ENCODE measurements at places on chromosomes 12 and 14.

GRCh38 chr12:127381043-127381668 lies 885.8 kb upstream of the TMEM132C start:
- peak; percentile 47 for DNase-seq

- no peak for DNase-seq
Observed at GRCh38 chr12:50842637-50843493, at the start of gene TMPRSS12. Gene TMPRSS12, plus strand, starts transcription at chr12:50842926. Its CDS starts 39 bp downstream, at chr12:50842965.

DNA sequence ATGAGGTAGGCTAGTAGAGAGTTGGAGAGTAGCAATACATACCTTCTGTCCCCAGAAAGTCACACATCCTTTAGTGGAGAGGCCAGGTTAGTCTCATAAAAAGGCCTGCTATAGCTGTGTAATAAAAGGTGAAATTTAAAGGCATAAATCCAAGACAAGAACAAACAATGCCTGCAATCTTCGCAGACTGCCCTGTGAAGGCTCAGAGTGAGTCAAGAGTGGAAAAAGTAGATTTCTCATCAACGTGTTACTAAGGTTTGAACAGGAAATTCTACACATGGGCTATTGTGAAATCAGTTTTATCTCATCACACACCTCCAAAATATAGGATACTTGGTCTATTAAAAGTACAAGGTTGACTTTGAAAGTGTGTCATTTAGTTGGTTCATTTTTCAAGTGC lies at the start of gene KLRC1:
Gene KLRC1 (minus strand): TSS at position 222 of the 400 bp plus-strand sequence. CDS start 2,221 bp downstream, outside the sequence.
- DNase-seq, result peak; percentile 2

DNA sequence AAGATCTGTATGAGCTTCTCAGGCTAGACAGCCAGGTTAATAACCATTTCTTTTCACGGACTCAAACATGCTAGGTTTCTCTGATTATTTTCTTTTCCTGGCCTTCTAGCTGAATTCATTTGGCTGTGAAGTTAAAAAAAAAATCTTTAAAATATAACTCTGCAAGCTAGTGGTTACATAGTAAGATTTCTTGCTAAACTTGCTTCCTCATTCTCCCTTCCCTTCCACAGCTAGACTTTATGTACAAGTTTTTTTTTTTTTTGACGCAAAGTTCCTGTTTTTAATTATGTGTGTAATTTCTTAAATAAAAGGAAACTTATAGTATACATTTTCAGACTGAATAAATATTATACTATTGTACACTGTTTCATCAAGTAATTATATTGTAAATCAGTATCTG lies 145.4 kb downstream of the TMTC2 start:
- no peak for DNase-seq

Measured in M059J (cell line).